ENCODE measurements at places on chromosomes 2 and 18. TPM values are rescaled to one million over a fixed set of nuclear protein-coding genes. Genes with fewer than 3 reads are reported as not detected.

- H3K4me1 ChIP-seq, result no peaks in the 10 kb centered on the region
- no peaks in the 10 kb centered on the region for H3K36me3 ChIP-seq
Observed at GRCh38 chr2:227280895-227281294, 44.2 kb upstream of the MFF start.

- H3K4me3 ChIP-seq, result no peak overlapping the region
- no peaks in the 10 kb centered on the region for H3K27me3 ChIP-seq
- peak; percentile 44 for DNase-seq
- H3K36me3 ChIP-seq, result no peaks in the 10 kb centered on the region
- H3K4me1 ChIP-seq, result no peaks in the 10 kb centered on the region
Observed at GRCh38 chr2:192236136-192236535, 41.4 kb upstream of the TMEFF2 start.

DNA sequence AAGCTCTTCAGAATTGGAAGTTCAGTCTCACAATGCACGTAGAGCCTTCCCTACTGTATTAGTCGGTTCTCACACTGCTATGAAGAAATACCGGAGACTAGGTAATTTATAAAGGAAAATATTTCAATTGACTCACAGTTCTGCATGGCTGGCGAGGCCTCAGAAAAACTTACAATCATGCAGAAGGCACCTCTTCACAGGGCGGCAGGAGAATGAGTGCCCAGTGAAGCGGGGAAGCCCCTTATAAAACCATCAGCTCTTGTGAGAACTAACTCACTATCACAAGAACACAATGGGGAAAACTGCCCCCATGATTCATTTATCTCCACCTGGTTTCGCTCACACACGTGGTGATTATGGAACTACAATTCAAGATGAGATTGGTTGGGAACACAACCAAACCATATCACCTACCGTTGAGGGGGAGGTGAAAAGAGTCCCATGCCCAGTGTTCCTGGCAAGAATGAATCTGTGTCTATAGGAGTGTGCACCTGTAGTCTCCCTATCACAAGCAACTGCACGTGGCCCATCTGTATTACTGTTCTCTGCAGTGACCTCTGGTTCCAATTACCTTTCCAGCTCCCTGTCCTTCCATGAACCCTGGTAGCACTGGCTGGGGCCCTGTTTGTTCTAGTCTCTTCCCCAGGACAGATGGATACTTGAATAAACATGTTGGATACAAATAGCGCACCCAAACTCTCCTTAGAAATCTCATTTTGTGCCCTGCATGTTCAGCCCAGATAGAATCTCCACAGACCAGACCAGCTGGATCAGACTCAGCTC lies 44.4 kb upstream of the ATL2 start:
- no peaks in the 10 kb centered on the region for H3K27me3 ChIP-seq
- H3K4me3 ChIP-seq, result no peak overlapping the region
- H3K36me3 ChIP-seq, result no peaks in the 10 kb centered on the region
- no peak overlapping the region for H3K27ac ChIP-seq
- H3K4me1 ChIP-seq, result no peaks in the 10 kb centered on the region

- H3K27ac ChIP-seq, result no peak overlapping the region
- H3K4me3 ChIP-seq, result no peak overlapping the region
- H3K36me3 ChIP-seq, result peaks cover 36% of the 10 kb centered on the region
- H3K4me1 ChIP-seq, result peaks cover 5% of the 10 kb centered on the region
- H3K27me3 ChIP-seq, result no peaks in the 10 kb centered on the region
Observed at GRCh38 chr2:119369845-119370244, 3.1 kb downstream of the DBI start.

DNA sequence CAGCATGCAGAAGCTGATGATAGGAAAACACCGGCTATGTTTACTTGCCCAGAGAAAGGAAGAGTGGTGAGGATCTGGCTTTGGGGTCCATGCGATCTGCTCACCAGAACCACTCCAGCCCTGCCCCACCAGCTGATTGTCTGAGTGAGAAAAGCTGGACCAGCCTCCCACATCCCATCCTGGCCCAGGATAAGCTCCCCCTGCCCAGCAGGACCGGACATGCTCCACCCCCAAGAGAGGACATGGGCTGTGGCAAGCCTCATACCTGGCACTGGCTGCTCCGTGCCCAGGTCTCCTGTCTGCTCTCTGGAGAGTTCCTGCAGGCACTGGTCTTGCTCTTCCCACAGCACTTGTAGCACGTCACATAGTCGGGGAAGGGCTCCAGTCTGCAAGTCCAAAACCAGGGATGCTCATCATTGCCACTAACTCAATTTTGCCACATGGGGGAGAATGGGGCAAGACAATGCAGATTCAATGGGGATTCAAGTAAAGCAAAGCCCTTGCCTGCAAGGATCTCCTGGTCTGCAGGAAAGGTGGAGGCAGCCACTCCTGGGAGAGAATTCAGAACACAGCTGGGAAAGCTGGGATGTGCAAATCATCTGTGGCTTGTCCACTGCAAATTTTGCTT lies 30.0 kb downstream of the SCTR start:
- H3K27me3 ChIP-seq, result no peaks in the 10 kb centered on the region
- no peak for DNase-seq
- no peak overlapping the region for H3K4me3 ChIP-seq
- H3K4me1 ChIP-seq, result peaks cover 5% of the 10 kb centered on the region
- H3K27ac ChIP-seq, result no peak overlapping the region
- no peaks in the 10 kb centered on the region for H3K36me3 ChIP-seq

DNA sequence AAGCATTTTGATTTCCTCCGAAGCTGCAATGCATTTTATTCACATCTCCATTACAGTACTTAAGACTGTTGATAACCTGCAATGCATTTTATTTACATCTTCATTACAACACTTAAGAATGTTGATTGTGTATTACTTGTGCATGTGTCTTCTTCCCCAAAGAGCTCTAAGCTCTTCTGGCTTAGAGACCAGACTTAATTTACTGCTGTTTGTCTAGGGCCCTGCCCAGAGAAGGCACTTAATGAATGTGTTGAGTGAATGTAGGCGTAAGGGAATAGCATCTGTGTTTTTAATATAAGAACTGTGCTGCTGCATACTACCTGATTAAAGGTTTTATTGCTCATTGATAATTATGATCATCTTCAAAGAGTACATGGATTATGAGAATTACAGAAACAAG lies 295.6 kb downstream of the ZNF385B start:
- H3K27me3 ChIP-seq, result no peaks in the 10 kb centered on the region
- no peak for DNase-seq
- no peak overlapping the region for H3K27ac ChIP-seq
- H3K36me3 ChIP-seq, result no peaks in the 10 kb centered on the region
- no peaks in the 10 kb centered on the region for H3K4me1 ChIP-seq

- H3K27ac ChIP-seq, result no peak overlapping the region
- no peaks in the 10 kb centered on the region for H3K27me3 ChIP-seq
- no peaks in the 10 kb centered on the region for H3K36me3 ChIP-seq
- H3K4me1 ChIP-seq, result peaks cover 4% of the 10 kb centered on the region
- no peak overlapping the region for H3K4me3 ChIP-seq
Observed at GRCh38 chr2:64786343-64787018, 132.8 kb upstream of the SERTAD2 start.

DNA sequence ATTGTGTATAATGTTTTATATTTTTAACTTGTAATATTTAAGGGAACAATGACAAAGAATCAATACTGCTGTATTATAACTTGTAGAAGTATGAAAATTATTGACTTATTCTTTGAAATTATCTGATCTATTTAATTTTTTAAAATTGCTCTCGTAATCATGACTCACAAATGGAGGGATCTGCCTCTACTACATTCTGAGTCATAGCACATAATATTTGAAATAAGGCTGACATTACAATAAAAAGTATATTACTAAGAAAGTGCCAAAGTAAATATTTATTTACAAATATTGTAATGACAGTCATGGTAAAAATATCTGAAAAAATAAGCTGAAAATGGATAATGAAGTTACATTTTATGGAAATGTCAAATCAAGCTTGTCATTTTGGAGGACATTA lies 1144.6 kb upstream of the CDH2 start:
- no peaks in the 10 kb centered on the region for H3K4me1 ChIP-seq
- no peak overlapping the region for H3K27ac ChIP-seq
- no peaks in the 10 kb centered on the region for H3K36me3 ChIP-seq
- H3K4me3 ChIP-seq, result no peak overlapping the region
- no peak for DNase-seq

DNA sequence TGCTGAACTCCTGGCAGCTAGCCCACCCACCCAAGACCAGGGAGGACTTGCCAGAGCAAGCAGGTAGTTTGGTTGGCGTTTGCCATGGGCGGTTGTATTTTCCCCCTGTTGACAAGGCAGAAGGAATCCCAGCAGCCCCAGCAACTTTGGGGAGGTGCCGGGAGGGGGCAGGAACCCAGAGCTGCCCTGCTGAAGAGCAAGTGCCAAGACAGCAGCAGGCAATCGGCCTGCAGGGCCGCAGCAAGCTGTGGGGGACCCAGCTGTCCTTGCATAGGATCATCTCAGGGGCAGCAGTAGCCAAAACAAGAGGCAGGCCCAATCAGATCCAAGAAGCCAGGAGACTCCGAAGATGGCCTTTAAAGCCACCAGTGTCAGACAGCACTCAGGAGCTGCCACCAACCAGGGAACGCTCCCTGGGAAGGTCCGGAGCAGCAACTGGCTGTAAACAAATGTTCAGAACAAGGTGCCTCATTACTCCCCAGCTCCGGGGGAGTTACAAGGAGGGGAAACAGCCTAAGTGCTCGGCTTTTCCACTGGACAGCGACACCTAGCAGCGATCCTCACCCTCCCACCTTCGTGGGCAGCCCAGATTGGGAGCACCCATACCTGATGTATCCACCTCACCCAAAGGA lies 2.1 kb downstream of the ST8SIA5 start:
- no peak overlapping the region for H3K27ac ChIP-seq
- DNase-seq, result no peak
- no peak overlapping the region for H3K4me3 ChIP-seq
- no peaks in the 10 kb centered on the region for H3K36me3 ChIP-seq
- H3K27me3 ChIP-seq, result peaks cover 79% of the 10 kb centered on the region

GRCh38 chr2:47274054-47274782 lies 119.1 kb upstream of the STPG4 start:
- no peaks in the 10 kb centered on the region for H3K4me1 ChIP-seq
- no peaks in the 10 kb centered on the region for H3K27me3 ChIP-seq
- no peak for DNase-seq
- H3K4me3 ChIP-seq, result no peak overlapping the region
- H3K36me3 ChIP-seq, result no peaks in the 10 kb centered on the region
- no peak overlapping the region for H3K27ac ChIP-seq

- H3K27ac ChIP-seq, result no peak overlapping the region
- DNase-seq, result no peak
- no peaks in the 10 kb centered on the region for H3K27me3 ChIP-seq
- H3K4me1 ChIP-seq, result no peaks in the 10 kb centered on the region
Observed at GRCh38 chr18:10588975-10589374, 63.1 kb downstream of the NAPG start.

- no peak overlapping the region for H3K4me3 ChIP-seq
- H3K36me3 ChIP-seq, result no peaks in the 10 kb centered on the region
- H3K27me3 ChIP-seq, result no peaks in the 10 kb centered on the region
- H3K27ac ChIP-seq, result no peak overlapping the region
- H3K4me1 ChIP-seq, result peaks cover 11% of the 10 kb centered on the region
Observed at GRCh38 chr2:27954221-27954673, 63.7 kb downstream of the BABAM2 start.

DNA sequence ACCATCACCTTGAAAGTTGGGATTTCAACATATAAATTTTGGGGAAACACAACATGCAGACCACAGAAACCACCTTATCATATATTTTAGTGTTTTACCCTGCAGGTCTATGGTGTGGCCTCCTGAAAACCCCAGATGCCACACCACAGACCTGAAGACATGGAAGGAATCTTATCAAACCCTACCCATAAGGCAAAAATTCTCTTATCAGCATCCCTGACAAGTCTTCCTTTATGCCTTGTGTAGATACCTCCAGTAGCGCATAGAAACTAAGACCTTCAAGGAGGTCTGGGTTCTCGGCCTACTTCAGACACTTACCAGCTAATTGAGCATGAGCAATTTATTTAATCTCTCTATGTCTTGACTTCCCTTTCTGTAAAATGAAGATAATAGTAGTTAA lies 59.1 kb upstream of the SLC14A2 start:
- DNase-seq, result no peak
- H3K27ac ChIP-seq, result no peak overlapping the region
- no peak overlapping the region for H3K4me3 ChIP-seq
- H3K27me3 ChIP-seq, result no peaks in the 10 kb centered on the region

DNA sequence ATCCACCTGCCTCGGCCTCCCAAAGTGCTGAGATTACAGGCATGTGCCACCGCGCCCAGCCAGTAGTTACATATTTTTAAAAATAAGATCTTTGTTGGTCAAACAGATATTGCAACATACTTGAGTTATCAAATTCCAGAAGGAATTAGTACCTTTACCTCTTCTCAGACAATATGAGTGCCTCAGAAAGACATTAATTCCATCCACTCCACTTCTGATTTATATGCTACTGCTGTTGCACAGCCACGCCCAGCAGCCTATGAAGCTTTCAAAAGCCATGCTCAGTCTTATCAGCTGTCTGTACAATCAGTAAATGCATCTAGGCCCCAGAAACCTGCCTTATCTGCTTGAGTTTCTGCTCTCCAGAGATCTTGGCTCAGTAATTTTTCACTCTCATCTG lies 47.8 kb downstream of the MEX3C start:
- DNase-seq, result no peak
- no peak overlapping the region for H3K27ac ChIP-seq
- H3K27me3 ChIP-seq, result no peaks in the 10 kb centered on the region
- no peaks in the 10 kb centered on the region for H3K4me1 ChIP-seq

DNA sequence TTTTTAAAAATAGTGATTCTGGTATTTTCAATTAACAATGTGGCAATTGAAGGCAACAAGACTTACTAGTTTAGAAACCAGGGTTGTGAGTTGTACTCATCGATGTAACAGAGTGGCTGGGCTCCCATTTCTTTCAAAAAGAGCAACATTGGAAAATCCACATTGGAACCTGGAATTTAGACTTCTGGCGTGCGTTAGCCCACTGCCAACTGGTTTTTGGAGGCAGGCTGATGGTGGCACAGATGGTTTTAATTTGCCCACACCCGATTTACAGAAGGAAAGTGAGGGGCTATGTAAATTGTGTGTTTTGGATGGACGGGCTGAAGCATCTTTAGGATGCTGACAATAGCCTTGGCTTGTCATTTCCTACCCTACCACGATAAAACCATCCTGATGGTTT lies 66.3 kb downstream of the TRPM8 start:
- H3K4me3 ChIP-seq, result no peak overlapping the region
- no peaks in the 10 kb centered on the region for H3K27me3 ChIP-seq
- H3K27ac ChIP-seq, result no peak overlapping the region
- DNase-seq, result no peak
- H3K4me1 ChIP-seq, result no peaks in the 10 kb centered on the region
- no peaks in the 10 kb centered on the region for H3K36me3 ChIP-seq

The ST8SIA5 gene
- polyA plus RNA-seq, result 0.83 TPM

The FASTKD1 gene
- 61.4 TPM for polyA plus RNA-seq

The CSRNP3 gene
- 11.5 TPM for polyA plus RNA-seq

The HJURP gene
- 8.0 TPM for polyA plus RNA-seq

The COL3A1 gene
- 159 TPM for polyA plus RNA-seq

The DES gene
- polyA plus RNA-seq, result 17.5 TPM

The TUBA4B gene
- polyA plus RNA-seq, result not detected

The CROCC2 gene
- not detected for polyA plus RNA-seq

The RAB6D gene
- polyA plus RNA-seq, result 0.48 TPM

The ATP8B1 gene
- polyA plus RNA-seq, result not detected

Data from cardiac muscle cell (in vitro differentiated cells and primary cell).